CD4-positive, alpha-beta T cell treated with Interleukin-15 for 4 hours (primary cell): ENCODE measurements at places on chromosomes 12 and 14.

DNA sequence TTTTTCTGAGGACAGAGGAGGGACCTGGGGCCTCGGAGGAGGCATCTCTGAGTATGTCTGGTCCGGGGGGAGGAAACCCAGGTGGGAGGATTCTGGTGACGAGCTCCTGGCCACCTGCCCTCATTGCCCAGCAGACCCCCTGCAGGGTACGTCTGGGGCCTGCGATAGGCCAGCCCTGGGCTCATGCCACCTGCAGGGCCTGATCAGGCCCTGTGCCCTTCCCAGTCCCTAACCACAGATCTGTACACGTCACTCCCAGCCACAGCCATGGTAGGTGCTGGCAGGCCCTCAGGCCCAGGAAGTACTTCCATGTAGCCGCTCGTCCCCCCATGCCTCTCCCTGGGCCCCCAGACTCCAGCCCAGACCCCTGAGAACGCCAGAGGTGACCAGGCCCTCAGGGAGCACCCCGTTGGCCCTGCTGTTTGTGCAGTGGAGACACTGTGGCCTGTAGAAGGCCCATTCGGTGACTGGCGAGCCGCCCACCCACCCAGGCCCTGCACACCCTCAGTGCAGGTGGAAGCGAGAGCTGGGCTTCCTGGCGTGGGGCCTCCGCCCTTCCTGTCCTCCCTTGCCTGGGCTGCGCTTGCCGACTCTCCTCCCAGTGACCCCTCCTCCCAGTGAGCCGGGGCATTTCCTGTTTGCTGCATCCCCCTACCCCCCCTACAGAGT lies 5.7 kb downstream of the INF2 start:
- DNase-seq = peak; percentile 27

DNA sequence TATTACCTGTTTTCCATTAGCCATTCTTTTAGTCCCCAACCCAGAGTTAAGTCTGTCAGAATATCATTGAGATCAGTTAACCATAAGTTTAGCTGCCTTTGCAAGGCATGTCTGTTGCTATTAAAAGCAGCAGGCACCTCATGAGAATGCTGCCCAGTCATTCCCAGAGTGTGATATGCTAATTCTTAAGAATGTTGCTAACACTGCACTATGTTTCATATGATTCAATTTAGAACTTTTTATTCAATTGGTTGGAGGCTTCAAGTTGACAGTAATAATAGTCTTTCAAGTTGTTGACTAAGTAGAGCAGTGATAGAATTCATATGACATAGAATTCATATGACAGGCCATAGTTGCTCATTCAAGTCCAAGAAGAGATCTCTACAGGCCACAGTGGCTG lies 292.3 kb downstream of the FUT8 start:
- DNase-seq = no peak

- DNase-seq = no peak
Measured at GRCh38 chr14:50670866-50671256, 2.8 kb upstream of the SAV1 start.

DNA sequence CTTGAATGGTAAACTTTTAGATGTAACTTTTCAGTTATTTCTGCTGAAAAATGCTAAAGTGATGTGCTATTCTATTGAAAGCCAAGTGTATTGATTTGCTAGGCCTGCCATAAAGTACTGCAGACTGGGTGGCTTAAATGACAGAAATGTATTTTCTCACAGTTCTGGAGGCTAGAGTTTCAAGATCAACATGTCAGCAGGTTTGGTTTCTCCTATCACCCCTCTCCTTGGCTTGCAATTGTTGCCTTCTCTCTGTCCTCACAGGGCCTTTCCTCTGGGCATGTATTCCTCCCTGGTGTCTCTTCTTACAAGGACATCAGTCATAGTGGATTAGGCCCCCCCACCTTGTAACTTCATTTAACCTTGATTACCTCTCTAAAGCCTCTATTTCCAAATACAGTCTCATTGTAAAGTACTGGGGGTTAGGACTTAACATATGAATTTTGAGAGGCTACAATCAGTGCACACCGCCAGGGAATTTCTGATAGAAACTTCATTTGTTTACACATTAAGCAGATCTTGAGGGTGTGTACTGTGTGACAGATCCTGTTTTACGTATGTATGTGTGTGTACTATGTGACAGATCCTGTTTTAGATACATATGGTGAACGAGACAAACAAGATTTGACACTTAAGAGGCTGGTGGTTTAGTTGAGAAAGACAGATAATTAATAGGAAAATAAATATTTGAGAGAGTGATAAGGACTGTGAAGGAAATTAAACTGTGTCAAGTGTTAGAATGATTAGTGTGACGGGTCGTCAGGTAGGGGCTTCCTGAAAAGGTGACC lies 49.5 kb downstream of the ADIPOR2 start:
- DNase-seq = no peak

DNA sequence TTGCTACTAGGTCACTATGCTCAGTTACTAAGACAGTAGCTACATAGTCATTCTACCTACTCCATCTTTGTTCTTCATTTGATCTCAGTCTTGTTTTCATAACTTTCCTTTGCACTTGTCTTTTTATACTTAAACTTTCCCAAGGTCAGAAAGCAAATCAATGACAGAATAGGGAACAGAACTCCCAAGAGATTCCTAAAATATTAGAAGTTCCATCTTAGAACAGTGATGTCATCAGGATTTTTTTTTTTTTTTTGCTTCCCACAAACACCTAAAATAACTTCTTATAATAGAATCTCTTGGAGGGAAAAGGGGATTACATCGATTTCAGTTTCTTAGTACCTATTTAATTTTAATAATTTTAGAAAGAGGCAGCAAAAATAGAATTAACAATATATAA lies 65.8 kb downstream of the NTN4 start:
- no peak for DNase-seq

DNA sequence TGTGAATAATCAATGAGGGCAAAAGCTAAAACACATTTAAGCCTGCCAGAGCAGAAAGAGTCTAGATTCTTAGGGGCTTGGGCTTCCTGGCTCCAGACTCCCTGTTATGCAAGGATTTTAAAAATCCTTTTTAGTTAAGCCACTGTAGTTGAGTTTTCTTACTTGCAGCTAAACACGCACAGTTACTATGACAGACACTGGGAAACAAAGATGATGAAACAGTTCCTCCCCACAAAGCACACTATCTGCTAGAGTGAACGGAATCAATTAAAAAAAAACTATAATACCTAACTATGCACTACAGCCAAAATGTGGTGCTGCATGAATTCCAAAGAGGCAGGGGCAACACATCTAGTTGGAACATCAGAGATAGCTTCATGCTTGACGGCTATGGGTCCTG lies 28.2 kb downstream of the RPS6KA5 start:
- no peak for DNase-seq

GRCh38 chr12:99334285-99335056 lies 313.1 kb upstream of the GARIN6 start:
- no peak for DNase-seq

DNA sequence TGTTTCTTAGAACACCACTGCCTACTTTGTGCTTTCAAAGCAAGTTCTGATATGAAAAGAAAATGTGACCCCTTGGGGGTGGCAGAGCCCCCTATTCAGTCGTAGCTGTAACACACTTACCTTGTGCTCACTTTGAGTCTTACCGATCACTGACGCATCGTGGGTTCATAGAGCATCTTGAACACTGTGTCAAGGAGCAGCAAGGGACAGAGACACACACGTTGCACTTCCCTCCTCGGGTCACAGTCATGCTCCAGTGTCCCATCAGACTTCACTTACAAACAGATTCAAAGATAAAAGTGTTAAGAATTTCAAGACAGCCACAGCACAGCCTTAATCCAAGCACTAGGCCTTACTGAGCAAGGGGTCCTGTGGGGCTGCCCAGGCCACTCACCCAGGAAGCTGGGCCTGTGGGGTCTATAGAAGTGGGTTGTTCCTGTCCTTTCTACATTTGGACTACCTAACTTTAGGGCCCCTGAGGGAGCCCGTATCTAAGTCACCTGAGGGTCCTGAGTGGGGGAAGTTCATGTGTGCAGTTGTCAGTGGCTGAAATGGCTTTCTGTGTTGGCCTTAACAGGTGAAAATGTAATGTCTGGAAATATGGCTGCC lies 75.4 kb upstream of the BDKRB2 start:
- DNase-seq = no peak
